ENCODE measurements at places on chromosomes 1 and 21. TPM values are rescaled to one million over a fixed set of nuclear protein-coding genes. Genes with fewer than 3 reads are reported as not detected.

- no peak for DNase-seq
These were observed 69.7 kb upstream of the KCNJ6 start for GRCh38 chr21:37986000-37986399.

DNA sequence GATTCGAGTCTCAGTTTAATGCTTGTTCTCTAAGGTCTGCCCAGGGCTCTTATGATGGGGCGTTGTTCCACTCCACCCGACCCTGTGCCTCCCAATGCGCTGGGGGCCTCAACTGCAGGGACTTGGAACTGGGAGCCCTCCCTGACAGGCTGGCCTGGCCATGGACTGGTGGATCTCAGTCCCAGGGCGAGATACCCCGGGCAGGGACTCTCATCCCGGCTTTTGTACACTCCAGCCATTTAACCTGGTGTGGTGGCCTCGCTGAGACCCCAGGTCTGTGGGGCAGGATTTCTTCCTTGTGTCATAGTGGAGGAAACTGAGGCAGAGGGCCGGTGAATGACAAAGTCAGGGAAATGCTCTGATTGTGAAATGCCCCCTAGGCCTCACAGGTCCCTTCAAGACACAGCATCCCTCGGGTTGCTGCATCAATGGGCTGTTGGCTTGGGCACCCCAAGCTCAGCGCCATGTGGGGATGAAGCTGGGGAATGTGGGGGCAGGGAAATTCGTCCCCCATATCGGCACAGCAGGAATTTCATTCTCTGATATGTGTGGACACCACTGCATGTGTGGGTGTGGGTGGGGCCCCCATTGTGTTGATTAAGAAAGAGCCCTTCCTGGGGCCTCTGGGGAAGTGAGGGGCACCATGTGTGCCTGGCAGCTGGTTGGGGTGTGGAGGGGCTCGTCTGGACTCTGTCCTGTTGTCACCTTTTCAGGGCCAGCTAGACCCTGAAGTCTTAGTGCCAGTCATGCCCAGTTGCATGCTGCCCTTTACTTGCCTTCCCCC lies 19.9 kb upstream of the ZNF678 start:
- DNase-seq = no peak

DNA sequence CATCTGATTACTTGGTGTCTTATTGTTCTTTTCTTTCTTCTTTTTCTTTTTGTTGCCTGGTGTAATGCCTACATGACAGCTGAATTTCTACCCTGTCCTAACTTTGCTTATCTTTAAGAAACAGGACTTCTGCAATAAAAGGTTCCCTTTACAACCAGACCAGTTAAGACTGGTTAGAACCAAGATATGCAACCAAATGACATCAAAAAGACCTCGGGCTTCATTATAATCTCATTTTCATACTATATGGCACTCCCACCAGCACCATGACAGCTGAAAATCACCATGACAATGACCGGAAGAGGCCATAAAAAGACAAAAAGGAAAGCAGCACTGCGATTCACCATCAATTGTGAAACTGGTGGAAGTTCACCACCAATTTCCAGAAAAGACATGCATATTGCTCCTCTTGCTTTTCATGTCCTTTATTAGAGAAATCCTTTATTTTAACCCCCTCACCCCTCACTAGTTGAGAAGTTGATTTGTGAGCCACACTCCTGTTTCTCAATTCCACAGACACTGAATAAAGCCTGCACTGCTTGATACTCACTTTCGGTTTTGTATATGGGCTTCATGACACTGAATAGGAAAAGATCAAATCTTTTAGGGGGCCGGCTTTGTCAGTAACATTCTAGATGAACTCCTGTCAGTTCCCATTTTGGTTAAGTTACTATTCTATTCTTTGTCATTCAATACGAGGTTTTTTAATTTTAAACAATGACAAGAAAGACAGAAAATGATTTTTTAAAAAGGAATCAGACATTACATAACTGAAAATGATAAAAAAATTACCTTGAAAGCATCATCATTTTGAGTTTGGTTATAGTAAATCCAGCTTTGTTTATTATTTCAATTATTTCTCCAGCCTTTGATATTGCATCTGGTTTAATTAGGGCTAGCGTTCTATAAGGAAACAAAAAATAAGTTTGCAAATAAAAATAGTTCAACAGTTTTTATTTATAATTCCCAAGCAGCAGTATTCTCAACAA lies 58.1 kb downstream of the NME7 start:
- DNase-seq = no peak

Gene CD5L
- 0.12 TPM for total RNA-seq

- DNase-seq = peak; percentile 86
These were observed at the start of gene IGSF3 for GRCh38 chr1:116667575-116668105. Gene IGSF3, minus strand, starts transcription at chr1:116667733. Its CDS starts 1,407 bp downstream, at chr1:116666326.

DNA sequence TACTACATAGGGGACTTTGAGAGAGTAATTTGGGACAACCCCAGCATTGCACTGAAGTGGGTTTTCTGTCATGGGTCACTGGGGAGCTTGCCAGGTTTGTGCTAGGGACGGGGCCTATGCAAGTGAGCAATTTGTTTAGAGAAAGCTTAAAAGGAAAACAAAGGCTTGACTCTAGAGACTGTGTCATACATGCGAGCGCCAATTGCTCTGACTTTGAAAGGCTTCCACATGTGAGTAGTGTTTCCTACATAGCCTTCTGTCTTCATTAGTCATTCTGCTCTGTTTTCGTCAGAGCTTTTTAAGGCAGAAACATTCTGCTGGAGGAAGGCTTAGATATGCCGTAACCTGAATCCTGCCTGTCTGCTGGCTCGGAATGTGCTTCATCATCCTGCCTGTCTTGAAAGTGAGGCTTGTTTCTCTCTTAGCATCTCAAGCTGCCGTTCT lies 28.4 kb downstream of the TRIM45 start:
- peak; percentile 83 for DNase-seq

Gene RAB25
- total RNA-seq = not detected

Gene C1orf146
- total RNA-seq = not detected

Measured in RPMI7951 (cell line).